Activated CD4-positive, CD25-positive, alpha-beta regulatory T cell (primary cell): ENCODE measurements at places on chromosomes 1 and 21.

GRCh38 chr1:208238710-208239472 is 5.3 kb downstream of the PLXNA2 start:
- no peak for DNase-seq

- no peak for DNase-seq
These were observed 29.9 kb upstream of the ERRFI1 start for GRCh38 chr1:8055973-8056372.

GRCh38 chr1:212089560-212090163 is 54.1 kb downstream of the DTL start:
- DNase-seq: no peak

DNA sequence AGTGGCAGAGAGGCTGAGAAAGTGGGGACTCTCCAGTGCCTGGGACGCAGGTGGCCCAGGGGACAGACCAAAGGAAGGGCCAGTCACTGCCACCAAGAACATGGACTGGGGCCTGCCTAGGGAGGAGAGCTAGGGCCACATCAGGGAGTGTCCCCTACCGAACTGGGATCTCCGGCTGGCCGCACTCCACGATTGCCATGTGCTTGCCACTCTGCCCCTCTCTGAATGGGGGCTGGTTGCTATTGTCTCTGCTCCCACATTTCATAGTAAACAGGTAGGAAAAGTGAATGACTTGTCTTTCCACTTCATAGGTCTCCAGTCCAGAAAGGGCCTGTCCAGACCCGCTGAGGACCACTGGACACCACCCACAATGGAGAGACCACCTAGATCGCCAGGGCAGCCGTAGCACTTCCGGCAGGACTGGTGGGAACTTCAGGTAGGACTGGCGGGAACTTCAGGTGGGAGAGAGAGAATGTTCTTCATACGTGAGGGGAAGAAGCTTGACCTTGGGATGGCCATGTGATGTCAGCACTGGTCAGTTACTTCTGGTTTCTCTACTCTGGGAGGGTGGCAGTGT is 55.2 kb upstream of the PDE9A start:
- no peak for DNase-seq

GRCh38 chr21:38505654-38506523 is 7.6 kb upstream of the ERG start:
- DNase-seq: no peak

GRCh38 chr1:23249787-23250454 is 32.6 kb upstream of the HTR1D start:
- no peak for DNase-seq

DNA sequence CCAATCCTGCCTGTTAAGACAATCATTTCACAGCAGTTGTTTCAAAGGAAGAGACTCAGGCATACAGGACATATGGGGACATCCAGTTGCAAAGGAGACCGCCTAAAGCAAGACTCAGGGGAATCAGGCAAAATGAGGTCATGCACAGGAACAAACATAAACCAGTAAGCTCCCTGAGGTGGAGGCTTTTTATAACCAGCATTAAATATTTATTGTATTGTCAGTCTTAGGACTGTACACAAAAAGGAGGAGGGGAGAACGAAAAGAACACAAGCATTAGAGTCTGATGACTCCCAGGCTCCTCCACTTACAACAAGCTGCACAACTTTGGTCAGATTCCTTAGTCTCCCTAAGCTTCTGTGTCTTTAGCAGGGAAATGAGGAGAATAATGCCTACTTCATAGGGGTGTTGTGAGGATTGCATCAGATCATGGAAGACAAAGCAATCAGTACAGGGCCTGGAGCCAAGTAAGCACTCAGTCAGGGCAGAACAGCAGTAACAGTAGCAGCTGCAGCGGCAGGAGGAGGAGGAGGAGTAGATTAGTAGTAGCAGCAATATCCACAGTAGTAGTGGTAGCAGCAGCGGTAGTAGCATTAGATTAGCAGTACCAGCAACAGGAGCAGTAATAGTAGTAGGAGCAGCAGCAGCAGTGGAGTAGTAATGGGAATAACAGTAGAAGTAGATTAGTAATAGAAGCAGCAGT is 54.2 kb upstream of the SPATA6 start:
- DNase-seq: no peak

- DNase-seq: peak; percentile 84
These were observed at the start of gene MFSD2A for GRCh38 chr1:39954870-39955546. Gene MFSD2A, plus strand, starts transcription at chr1:39955145. Its CDS starts 148 bp downstream, at chr1:39955293.

- DNase-seq: no peak
These were observed 326.2 kb downstream of the DUSP10 start for GRCh38 chr1:221415651-221416050.

DNA sequence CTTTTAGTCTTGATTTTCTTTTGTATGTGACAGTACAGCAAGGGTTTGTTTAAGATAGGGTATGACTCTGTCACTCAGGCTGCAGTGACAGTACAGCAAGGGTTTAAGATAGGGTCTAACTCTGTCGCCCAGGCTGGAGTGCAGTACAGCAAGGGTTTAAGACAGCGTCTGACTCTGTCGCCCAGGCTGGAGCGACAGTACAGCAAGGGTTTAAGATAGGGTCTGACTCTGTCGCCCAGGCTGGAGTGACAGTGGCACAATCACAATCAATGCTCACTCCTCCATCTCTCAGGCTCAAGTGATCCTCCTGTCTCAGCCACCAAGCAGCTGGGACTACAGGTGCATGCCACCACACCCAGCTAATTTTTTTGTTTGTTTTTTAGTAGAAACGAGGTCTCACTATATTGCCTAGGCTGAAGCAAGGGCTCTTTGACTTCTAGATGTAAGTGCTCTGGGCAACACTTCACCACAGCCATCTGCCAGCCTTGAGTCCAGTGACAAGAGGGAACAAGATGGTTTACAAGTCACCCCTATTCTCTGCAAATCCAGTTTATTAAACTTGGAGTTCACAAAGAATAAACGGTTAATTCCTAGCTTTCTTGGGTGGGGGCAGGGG is 965 bp upstream of the SH2D5 start:
- no peak for DNase-seq

DNA sequence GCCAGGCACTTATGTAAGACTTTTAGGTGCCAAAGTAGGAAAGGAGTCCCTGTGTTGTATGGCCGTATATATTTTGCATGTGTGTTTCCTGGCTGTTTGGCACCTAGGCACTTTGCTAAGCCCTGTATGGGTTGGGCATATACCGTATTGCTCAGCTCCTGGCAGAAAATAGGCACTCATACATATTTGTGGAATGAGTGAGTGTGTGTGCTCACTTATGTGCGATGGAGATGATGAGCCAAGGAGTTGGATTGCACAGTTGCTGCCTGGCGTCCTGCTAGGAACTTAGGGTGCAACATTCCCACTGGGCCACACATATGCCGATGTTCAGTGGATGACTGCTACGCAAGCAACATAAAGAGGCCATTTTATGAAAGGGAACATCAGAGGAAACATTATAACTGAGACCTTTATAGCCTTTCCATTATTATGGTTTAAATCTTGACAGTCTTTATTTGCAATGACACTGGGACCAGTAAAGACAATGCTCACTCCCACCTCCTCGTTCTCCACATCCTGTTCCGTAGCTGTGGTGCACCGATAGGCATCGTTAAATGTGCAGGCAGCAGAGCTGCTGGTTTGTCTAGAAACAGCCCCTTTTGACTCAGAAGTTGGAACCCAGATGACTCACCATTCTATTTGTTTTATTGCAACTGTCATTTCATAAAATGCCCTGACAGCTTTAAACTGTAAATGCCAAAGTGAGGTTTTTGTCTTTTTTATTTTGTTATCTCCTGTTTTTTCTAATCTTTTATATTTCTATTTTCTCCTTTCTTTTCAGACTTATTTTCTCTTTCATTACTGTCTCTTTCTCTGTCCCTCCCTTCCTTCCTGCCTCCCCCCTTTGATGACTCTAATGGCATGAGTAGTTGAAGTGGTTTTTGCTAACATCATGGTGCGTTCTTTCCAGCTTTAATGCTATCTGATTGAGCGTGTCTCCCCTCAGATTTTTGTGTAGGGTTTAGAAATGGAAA is 36.1 kb downstream of the PEX14 start:
- DNase-seq: peak; percentile 58

GRCh38 chr1:227888404-227889046 is 59.2 kb downstream of the WNT9A start:
- DNase-seq: no peak

DNA sequence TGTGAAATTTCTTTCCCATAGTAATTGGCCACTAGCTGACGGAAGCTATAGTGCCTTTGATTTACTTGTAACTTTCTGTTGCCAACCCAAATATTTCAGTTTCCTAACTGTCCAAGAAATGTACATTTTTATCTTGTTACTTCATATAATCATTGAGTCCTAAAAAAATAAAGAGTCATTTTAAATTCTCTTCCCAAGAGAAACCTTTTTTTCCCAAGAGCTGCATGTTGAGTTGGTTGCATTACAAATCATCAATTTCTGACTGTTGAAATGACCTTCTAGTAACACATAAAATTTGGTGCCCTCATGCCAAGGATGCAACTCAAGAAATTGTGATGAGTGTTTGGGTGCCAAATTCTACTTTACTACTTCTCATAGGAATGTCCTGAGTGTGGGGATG is 61.0 kb downstream of the HMCN1 start:
- DNase-seq: no peak

DNA sequence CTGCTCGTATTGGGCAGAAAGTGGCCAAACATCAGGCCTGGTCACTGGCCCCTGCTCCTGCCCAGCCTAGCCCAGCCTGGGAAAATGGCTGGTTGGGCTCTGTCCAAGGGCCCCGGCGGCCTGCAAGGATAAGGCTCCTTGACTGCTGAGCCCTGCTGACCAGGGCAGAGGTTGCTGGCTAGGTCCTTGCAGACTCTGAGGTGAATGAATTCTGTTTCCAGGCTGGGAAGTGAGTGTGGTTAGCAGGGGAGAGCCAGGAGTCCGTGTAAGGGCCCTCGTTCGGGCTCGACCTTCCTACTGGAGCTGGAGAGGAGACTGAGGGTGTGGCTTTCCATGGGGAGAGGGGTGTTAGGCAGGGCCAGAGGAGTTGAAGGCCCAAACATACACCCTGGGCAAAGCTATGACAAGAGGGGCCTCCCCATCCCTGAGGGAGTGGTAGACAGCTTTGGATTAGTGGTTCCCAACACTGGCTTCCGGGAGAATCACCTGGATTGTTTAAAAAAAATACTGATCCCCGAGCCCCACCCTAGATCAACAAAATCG is 20.6 kb downstream of the CSF1 start:
- DNase-seq: no peak

- no peak for DNase-seq
These were observed 30.1 kb downstream of the CDCA8 start for GRCh38 chr1:37722181-37723071.

DNA sequence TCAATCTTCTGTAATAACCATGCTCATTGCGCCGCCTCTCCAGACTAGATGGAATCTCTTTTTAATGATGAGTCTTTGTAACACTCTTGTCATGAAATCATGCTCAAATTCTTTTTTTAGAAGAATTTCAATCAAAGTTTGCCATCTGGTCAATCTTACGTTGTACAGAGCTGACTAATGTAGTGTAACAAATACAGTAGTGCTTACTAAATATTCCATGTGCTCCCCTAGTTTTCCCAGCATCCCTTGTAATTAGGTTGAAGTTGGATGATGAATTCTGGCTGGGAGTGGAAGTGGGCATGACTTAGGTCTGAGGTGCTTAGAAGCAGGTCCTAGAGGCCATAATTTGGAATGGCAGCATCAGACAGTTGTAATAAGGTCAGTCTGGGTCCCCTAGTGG is 309.1 kb upstream of the SNX7 start:
- no peak for DNase-seq

GRCh38 chr1:41274752-41275545 is 32.8 kb upstream of the SCMH1 start:
- no peak for DNase-seq

- DNase-seq: no peak
These were observed 1.7 kb downstream of the SSX2IP start for GRCh38 chr1:84688463-84689061.

- no peak for DNase-seq
These were observed 73.5 kb downstream of the TENT5C start for GRCh38 chr1:117679299-117679698.

GRCh38 chr1:225996946-225997545 is 2.1 kb downstream of the SDE2 start:
- DNase-seq: no peak

DNA sequence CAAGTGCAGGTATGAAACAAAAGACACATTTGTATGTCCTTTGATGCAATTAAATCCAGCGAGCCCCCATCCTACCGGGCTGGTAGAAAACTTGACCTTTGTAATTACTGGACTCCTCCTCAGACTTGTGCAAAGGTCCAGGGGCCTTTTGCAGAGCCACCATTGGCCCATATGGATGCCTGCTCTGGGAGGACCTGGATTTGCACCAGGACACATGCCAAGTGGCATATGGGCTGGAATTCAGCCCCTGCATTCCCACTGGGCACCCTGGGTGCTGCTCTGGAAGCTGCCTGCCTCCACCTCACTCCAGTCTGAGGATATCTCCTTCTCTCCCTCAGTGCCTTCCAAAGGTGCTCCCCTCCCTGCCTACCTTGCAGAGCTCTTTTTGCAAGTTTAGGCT is 36.0 kb downstream of the LACTBL1 start:
- no peak for DNase-seq

GRCh38 chr1:245332513-245332912 is 177.7 kb downstream of the KIF26B start:
- no peak for DNase-seq

DNA sequence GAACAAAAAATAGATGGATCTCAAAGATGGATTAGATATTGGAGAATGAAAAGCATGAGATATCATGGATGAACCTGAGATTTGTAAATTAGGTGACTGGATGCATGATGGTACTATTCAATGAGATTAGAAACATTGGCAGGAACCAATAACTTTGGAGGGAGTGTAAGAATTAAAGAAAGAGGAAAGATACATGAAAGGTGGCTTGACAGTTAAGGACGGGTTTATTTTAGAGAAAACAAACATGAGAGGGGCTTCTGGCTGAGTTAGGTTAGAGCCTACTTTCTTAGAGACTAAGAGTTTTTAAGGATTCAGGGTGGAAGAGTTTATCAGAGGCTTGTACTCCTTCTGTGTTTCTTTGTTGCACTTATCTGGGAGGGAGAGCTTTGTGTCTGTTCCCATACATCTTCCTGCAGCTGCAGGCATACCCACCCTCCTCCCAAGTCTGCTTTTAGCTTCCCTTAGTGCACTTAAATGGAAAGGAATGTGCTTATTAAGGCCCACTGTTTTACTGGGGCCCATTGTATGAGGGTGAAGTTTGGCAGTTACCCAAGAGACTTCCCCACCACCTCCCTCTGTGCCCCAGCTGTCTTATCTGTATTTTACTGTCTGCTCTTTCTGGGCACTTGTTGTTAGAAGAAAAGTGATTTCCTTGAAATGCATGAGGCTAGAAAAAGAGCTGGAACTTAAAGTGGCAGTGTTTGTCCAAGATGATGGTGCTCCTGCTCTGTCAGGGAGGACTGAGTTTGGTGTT is 26.1 kb upstream of the CR2 start:
- DNase-seq: no peak

- DNase-seq: no peak
These were observed 33.4 kb downstream of the BATF3 start for GRCh38 chr1:212666116-212666775.

- DNase-seq: no peak
These were observed 84.1 kb upstream of the C21orf91 start for GRCh38 chr21:17903029-17903806.

- no peak for DNase-seq
These were observed 59.3 kb upstream of the PPP2R5A start for GRCh38 chr1:212225871-212226302.
